ENCODE measurements at places on chromosomes 12 and 14. TPM values are rescaled to one million over a fixed set of nuclear protein-coding genes. Genes with fewer than 3 reads are reported as not detected.

DNA sequence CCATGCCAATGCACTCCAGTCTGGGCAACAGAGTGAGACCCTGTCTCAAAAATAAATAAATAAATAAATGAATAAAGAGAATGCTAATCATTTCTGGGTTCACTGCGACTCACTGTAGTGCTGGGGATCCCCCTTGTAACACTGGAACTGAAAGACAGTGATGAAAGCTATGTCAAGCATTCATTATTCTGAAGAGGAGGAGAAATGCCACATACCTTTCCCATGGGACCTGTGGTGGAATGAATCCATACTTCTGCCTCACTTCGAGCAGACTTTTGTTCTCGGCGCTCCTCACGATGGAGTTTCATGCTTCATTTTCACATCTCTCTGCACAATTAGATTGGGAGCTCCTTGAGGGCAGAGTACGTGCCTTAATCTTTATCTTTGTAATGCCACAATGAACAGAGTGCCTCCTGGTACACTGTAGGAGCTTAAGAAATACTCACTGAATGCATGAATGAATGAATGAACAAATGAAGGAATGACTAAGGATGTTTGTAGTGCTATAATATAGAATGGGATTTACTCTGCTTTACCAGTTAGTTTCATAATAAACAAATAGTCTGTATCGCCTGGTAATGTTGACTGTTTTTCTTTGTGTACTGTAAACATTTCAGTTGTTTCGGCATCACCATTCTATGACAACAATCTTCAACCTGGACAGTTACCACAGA, 45.8 kb downstream of the DRAM1 start:
- no peak for DNase-seq

DNA sequence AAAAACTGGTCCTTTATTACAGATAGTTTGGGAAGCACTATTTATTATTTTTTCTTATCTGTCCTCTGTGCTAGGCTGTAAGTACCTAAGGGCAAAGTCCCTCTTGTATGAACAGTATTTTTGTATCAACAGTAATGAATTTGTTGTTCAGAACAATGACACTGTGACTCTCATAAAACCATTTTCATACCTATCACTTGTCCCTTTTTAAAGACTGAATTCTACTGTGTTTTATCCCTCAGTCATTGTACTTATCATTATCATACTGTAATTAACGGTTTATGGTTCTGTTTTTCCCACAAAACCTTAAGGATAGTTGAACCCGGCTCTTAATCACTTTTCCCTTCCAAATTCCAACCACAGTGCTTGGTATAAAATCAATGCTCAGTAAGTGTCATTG, 69.4 kb downstream of the SRGAP1 start:
- peak; percentile 79 for DNase-seq

- DNase-seq = no peak
Measured at GRCh38 chr14:102914474-102915291, 7.8 kb upstream of the AMN start.

- peak; percentile 8 for DNase-seq
Measured at GRCh38 chr12:8493084-8493483, 20.2 kb upstream of the CLEC4D start.

- DNase-seq = no peak
Measured at GRCh38 chr12:51195841-51196240, 22.0 kb downstream of the POU6F1 start.

TC2N gene
- polyA plus RNA-seq = 24.6 TPM

LHX5 gene
- polyA plus RNA-seq = not detected
